SJSA1 (cell line): ENCODE measurements at places on chromosomes 7 and 10.

GRCh38 chr7:22565315-22565811, 65.4 kb upstream of the STEAP1B start:
- DNase-seq: peak; percentile 66

- DNase-seq: no peak
Measured at GRCh38 chr7:148480479-148481146, 110.0 kb upstream of the C7orf33 start.

DNA sequence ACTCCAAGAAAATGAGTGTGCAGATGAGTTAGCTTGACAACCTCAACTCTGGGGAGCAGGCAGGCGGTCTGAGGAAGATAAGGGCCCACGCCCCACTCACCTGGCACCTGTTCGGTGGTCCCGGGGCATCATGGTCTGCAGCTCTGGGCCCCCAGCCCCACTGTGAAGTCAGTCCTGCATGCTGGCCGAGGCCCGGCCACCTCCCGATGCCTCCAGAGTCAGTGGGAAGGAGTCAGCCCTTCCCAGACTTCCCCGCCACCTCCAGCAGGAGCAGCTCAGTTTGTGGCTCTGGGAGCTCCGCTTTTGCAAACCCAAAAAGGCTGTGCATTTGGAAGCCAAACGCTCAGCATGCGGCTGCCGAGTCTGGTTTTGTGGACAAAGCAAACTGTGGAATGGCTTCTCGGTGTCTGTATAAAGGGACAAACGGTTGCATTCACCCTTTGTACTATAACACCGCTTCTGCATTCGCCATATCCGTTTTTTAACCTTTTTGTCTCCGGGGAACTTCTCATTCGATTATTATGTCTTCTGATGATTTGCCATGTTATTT, 167.3 kb downstream of the CCDC3 start:
- no peak for DNase-seq

GRCh38 chr7:50761713-50762112, 21.0 kb downstream of the GRB10 start:
- no peak for DNase-seq

- no peak for DNase-seq
Measured at GRCh38 chr7:133061357-133061756, 20.5 kb downstream of the CHCHD3 start.

- no peak for DNase-seq
Measured at GRCh38 chr10:63681993-63682697, 160.9 kb downstream of the REEP3 start.

GRCh38 chr7:157602156-157602555, 265.4 kb downstream of the DNAJB6 start:
- DNase-seq: no peak

DNA sequence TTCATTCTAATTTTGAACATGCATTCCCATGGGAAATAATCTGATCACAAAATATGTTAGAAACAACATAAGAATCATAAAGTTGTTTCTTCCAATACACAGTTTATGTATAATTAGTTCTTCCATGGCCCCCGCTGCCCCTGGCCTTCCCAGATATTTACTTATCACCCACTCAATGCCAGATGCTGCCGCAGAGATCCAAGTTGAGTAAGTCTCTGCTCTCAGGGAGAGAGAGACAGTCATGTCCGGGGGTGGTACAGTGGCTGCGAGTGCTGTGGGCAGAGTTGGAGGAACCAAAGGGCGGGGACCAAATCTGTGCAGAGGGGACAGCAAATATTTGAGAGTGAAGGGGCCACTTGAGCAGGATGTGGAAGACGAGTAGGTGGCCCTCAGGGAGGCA, 37.1 kb downstream of the COL26A1 start:
- no peak for DNase-seq

GRCh38 chr7:114921631-114922025, 266 bp upstream of the MDFIC start:
- DNase-seq: no peak

- no peak for DNase-seq
Measured at GRCh38 chr10:122246830-122247520, 24.1 kb upstream of the BTBD16 start.

GRCh38 chr10:23341004-23341403, 3.6 kb downstream of the C10orf67 start:
- no peak for DNase-seq

GRCh38 chr7:91504919-91505318, 240.7 kb downstream of the FZD1 start:
- no peak for DNase-seq

DNA sequence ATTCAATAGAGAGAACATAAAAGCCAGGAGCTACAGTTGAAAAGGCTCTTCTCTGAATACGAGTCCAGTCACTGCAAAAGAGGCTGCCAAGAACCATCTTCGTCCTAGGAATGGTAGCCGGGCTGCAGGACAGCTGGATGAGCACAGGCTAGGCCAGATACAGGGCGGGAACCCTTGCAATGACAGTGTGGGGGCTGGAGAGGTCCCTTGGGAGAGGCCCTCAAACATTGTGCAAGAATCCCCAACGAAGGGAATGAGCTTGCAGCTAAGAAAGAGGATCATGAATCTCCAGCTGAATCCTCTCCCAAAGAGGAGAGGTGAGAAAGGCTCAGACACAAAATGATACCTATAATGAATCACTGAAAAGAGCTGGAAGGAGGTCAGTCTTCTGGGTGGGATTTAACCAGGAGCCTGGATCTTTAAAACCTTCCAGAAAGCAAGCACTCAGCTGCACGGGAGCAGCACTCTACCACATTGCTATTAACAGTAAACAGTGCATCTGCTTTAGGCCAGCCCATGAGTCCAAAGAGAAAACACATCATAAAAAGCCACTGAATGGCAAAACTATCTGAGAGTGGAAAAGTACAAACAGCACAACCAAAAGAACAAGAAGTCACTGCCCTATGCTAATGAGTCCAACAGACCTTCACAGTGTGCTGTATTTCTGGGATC, 287.9 kb downstream of the TNS3 start:
- DNase-seq: no peak

- DNase-seq: no peak
Measured at GRCh38 chr10:101011517-101012423, 12.2 kb downstream of the LZTS2 start.

- DNase-seq: no peak
Measured at GRCh38 chr7:100670074-100670473, 3.5 kb upstream of the GNB2 start.

DNA sequence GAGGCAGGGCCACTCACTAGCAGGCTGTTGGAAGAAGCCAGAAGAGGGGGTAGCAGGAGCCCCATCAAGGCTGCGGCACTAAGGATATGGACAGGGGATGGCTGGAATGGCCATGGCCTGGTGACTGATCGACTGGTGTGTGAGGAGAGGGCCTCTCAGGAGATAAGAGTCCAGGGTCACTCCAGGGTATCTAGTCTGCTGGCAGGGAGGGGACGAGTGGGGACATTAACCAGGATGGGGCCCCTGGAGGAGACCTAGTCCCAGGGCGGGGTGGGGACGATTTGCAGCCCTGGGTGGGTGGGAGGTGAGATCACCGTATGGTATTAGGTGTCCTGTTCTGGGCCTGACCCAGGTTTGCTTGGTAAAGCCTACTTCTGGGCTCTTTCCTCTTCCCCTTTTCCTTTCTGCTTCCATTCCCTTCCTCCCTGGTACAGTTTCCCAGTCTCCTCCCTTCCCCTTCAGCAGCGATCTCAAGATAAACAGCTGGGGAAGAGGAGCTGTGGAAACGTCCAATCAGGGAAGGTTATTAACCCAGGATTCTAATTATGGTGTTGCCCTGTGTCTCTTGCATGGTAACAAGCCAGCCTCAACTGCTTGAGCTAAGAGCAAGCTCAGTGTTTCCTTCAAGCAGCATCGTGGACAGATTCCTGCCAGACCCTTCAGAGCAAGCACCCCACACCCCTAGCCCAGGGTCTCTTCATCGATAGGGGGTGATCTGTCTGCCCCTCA, 233.2 kb downstream of the RPS24 start:
- DNase-seq: no peak

DNA sequence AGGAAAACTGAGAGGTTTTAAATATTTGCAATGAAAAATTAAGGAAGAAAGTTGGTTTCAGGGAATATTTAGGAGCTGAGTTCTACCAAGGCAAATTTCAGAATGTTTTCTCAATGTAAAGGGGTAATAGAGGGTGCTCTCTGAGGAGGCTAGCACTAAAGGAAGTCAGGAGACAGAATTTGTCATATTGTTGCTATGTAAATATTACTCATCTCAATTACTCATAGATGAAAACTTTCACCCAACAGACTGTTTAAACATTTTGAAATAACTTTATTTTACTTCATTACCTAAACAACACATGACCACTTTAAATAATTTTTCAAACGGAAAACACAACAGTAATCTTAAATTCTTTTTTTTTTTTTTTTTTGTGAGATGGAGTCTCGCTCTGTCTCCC, 274.8 kb upstream of the NRG3 start:
- no peak for DNase-seq

- no peak for DNase-seq
Measured at GRCh38 chr10:20627946-20628507, 269.1 kb downstream of the NEBL start.

- no peak for DNase-seq
Measured at GRCh38 chr7:16594061-16594460, 51.5 kb downstream of the ANKMY2 start.

- peak; percentile 96 for DNase-seq
Measured at GRCh38 chr10:6202684-6203330, at the start of gene PFKFB3. Gene PFKFB3, plus strand, starts transcription at chr10:6202932. Its CDS starts 329 bp downstream, at chr10:6203261.

DNA sequence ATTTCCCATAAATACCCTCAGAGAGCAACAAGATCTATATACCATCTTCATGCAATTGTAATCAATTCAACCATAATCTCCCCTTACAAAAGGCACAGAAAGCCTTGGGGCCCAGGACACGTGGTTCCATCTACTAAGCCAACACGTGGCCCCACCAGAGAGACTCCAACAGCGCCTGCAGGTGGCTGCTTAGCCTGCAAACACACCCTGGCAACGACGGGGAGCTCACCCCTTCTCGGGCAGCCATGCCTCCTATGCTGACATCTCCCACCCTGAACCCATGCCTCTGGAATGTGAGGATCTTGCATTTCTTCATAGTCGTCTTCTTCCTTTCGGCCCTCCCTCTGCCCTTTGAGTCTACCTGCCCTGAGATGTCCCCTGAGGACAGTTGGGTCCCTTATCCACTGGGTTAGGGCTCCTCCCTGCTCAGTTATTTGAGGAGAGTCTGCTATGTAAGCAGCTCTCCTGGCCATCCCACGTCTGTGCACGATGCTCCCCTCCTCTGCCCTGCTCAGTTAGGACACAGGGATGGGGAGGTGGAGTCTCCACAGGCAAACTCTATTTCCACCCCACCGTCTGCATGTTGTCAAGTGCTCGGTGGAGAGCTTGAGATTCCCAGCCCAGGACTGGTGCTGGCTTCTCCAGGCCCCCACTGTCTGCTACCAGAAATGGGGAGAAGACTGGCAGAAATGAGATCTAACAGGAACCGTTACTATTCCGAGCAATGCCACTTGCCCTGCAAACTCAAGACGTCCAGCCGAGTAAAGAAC, 36.5 kb downstream of the EBF3 start:
- DNase-seq: no peak

DNA sequence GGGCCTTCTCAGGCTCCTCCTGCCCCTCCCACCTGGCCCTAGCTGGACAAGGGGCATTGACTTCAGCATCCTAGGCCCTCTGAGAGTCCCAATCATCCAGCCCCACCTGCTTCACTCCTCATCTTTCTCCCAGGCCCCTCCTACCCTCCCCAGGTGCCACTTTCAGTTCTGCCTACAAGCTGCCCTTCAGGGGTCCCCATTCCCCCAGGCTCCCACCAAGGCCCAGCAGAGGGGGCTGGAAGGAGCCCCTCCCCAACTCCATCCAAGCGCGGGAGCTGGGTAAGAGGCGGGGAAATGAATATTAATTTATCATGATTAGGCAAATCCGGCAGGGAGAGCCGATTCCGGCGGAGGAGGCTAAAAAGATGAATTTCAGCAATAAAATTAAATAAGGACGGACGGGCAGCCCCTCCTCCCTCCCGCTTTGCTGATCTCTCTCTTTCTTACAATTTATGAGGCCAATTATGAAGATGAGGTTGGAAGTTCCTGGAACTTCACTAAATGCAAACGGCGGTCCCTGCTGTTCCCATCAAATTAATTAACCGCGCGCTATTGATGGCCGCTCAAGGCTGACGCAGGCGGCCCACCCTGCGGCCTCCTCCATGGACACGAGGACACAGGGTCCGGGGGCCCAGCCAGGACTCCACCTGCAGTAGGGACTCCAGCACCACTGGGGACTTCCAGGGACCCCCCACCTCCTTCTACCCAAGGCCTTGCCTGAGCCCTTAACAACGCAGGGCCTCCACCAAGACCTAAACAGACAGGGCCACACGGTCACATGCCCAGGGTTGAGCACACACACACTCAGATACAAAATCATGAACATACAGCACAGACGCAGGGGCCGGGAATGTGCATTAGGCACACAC, 13.9 kb downstream of the POLL start:
- DNase-seq: no peak

DNA sequence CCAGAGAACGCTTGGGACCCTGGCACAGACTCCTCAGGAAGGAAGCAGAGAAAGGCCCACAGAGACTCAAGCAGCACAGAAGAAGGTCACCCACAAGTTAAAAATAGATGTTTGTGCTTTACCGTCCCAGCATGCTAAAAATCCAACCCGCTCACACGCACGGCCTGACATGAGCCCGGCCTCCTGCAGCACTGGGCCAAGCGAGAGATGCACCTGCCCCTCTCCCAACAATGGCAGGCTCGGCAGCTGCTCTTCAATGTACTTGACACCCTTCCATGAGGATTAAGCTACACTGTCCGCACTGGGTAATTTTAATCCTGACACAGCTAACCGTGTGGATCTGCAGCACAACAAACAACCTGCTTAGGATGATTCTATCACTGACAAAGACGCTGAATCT, 9.3 kb downstream of the DIP2C start:
- no peak for DNase-seq

GRCh38 chr10:43128958-43129706, 9.1 kb upstream of the CSGALNACT2 start:
- peak; percentile 68 for DNase-seq

DNA sequence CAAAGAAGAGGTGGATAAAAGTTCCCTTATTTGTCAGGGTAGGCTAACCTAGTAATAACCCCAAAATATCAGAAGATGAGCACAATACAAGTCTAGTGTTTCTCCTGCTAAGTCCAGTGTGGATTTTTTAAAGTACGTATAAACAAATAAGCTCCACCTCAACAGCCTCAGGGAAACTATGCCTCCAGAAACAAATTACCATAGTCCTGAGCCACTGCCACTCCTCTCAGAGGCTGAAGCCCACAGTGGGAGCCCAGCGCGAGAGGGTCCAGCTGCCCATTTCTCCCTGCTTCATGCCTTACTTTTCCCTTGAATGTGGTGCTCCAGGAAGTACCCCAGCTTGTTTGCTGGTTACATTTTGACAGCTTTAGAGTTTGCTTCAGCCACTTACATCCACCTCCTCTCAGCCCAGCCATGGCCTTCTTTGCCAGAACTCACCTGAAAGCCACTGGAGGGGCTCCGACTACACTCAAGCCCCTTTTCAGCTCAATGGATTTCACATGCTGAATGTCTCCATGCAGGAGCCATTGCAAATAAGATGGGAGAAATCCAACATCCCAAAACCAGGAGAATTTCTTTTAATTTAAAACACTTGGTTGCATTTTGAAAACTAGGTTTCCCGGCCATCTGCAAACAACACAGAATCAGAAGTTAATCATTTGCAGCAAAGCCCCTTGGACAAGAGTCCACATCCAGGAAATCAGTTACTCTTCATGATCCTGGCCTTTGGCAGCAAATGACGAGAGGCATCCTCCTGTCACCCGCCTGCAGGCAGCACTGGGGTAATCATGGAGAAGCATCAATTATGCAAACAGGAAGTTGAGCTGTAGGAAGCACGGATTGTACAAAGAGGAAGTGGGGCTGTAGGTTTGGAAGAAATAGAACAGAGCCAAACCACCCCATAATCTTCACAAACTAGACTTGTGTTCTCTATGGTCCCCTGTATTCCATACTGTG, 138.1 kb downstream of the HERPUD2 start:
- no peak for DNase-seq

GRCh38 chr10:32142646-32143045, 86.4 kb upstream of the KIF5B start:
- DNase-seq: no peak
